ENCODE measurements at places on chromosomes 3 and 15.
A peak's percentile ranks its signal among the peaks of the same experiment; 100 is the strongest.

- DNase-seq = no peak
These were observed 283.1 kb upstream of the LRRFIP2 start for GRCh38 chr3:37457378-37458065.

DNA sequence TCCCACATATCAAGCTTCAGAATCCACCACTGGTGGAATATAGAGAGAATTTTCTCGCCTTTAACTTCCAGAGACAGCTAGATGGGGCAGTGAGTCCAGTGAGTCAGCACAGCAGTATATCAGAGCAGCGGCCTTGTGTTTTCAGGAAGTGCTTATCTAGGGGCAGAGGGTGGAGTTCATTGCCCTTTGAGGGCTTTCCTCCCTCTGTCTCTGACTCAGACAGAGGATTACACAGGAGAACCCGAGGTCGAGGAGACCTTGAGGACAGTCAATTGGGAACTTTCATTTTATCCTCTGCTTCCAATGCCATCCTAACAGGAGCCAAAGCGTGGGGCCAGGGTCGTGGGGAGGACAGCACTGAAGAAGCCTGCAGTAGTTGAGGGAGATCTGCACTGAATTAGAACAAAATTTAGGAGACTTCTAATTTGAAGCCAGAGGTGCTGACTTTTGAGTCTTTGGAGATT is 109.6 kb upstream of the UMPS start:
- peak; percentile 43 for DNase-seq

GRCh38 chr15:75163150-75163564 is 38.5 kb upstream of the C15orf39 start:
- DNase-seq = no peak

DNA sequence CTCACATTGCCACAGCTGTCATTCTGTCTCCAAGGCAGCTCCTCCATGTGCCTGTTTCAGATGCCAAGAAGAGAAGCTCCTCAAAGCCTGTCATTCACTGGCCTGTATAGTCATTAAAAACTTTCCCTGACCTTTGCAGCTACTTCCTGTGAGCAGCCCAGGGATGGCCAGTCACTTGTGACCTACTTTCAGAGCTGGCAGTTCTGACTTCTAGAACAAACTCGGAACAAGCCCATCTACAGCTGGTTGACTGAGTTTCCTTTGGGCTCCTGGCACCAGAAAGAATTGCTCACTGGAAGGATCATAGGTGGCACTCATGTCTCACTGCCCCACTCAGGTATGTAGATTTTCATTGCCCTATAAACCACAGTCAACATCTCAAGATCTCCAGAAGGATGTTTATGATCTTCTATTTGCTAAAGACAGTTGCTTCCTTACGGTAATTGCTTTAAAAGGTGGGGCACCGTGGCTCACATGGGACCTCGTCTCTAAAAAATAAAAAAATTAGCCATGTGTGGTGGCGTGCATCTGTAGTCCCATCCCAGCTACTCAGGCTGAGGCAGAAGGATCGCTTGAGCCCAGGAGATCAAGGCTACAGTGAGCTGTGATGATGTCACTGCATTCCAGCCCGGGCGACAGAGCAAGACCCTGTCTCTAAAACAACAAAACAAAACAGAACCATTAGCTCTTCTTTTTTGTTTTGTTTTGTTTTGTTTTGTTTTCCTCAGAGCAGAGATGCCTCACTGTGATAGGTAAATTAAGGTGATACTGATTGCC is 11.2 kb upstream of the ATP13A3 start:
- DNase-seq = peak; percentile 79
